ENCODE measurements at places on chromosomes 11 and 22.
A peak's percentile ranks its signal among the peaks of the same experiment; 100 is the strongest.

DNA sequence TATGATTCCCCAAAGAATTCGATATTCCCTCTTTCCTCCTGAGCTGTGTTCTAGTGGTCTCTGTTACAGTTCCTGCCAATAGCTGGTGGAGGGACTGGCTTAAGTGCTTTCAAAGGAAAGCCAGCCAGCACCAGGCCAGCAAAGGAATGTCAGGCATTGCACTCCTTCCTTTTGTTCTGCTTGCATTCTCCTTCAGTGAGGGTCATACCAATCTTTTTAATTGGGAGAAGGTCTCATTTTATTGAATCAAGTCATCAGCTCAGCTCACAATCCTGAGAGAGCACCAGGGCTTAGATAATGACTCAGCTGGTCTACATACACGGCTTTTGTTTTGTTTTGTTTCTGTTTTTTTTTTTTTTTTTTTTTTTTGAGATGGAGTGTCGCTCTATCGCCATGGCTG lies 222.9 kb downstream of the NAV2 start:
- DNase-seq: no peak

DNA sequence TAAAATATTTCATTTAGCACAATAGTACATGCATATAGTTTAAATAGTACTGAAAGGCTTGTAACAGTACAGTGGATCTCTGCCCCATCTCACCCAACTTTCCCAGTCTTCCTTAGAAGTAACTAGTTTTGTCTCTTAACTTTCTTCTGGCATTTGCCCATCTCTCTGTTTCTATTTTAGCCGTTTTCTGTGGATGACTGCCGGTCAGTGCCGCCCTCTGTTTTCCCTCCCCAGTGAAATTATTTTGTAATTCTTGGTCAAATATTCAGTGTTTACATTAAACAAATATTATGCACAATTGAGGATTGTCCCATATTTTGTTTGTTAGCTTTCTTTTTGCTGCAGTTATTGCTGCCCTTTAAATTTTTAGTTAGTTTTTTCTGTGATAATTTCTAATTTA lies 8.3 kb downstream of the PDHX start:
- DNase-seq: no peak

DNA sequence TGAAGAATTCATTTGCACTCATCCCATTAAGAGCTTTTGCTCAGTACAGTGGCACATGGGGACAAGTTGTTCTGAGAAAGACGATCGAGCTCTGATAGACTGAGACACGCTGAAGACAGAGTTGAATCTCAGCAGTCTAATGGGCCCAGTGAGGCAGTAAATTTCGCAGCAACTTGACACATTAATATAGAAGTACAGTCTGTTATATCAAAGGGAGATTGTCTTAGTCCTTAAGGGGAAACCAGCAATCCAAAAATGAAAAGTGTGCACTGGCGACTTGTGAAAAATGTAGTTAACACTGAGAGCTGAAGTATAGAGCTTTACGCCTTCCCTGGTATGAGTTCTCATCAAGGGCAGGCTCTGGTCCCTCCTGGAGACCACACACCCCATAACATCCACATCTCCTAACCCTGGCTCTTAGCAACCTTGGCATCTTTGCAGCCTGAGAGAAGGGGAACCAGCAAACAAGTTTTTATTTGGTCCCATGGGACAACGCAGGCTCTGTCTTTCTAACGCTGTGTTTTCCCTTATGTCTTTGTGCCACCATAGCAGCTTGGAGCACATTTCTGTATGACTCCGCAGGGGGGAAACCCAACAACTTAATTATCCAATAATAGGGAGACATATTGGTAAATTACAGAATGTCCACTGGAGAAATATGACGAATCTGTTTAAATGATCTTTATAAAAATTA lies 952.5 kb downstream of the OPCML start:
- DNase-seq: no peak

DNA sequence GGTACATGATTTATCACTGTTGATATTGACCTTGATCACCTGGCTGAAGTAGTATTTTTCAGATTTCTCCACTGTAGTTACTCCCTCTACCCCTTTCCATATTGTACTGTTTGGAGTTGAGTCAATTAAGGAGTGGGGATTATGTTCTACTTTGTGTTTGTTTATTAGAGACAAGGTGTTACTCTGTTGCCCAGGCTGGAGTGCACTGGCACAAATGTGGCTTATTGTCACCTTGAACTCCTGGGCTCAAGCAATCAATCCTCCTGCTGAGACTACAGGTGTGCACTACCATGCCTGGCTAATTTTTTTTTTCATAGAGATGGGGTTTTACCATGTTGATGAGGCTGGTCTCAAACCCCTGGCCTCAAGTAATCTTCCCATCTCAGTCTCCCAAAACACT lies 85.3 kb upstream of the CCDC90B start:
- DNase-seq: no peak

DNA sequence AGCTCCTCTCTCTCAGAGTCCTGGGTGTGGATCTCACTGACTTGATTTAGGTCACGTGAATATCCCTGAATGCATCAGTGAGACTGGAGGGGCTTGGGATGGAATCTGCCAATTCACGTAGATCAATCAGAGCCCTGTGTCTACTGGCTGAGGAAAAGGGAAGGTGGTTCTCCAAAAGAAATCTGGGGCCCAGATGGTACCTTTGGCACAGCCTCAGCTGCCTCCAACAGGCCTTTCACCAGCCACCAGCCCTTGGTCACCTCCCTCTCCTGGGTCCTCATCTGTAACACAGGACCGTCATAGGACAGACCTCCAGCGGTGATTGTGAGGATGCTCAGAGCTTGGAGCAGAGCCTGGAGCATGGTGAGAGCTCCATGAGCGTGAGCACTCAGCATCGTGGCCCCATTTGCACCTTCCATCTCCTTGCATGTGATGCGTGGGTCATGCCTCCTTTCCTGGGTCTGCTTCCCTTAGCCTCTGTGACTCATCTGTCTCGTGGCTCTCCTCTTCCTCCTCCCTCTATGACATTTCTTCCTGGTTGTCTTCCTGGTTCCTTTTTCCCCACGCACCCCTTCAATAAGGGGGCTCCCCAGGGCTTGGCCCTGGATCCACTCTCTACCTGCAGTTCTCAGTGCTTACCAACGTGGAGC lies 7.5 kb upstream of the MIEF1 start:
- no peak for DNase-seq

DNA sequence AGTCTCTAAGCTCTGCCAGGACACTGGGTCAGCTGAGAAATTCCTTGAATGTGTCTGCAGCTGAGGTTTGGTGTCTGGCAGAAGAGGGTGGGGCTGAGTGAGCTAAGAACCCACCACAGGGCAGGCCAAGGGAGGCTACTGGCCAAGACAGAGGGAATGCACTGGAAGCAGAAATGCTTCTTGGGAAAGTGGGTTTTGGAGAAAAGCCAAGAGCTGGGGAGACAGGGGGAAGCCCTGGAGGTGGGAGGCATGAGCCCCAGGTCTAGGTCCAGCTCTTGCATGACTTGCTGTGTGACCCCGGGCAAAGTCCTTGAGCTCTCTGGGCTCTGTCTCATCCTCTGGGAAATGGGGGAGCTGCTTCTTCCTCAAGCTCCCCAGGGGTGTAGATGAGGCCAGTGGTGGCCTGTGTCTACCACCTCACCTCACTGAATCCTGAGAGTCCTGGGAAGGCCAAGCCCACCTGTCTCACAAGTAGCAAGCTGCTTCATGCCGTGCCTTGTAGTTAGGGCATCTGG lies 2.3 kb downstream of the MMP11 start:
- DNase-seq: no peak

- peak; percentile 46 for DNase-seq
Observed at GRCh38 chr11:44978961-44979331, 28.3 kb upstream of the TP53I11 start.

DNA sequence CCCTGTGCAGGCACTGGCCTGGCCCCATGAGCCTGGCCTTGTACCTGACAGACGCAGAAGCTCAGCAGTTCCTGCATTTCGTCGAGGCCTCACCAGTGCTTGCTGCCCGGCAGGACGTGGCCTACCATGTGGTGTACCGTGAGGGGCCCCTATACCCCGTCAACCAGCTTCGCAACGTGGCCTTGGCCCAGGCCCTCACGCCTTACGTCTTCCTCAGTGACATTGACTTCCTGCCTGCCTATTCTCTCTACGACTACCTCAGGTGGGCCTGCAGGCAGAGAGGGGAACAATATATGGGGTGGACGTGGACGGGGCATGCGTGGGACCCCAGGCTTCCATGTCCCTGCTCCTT lies 4.9 kb downstream of the LARGE2 start:
- no peak for DNase-seq

- DNase-seq: no peak
Observed at GRCh38 chr11:89633135-89633705, 76.9 kb upstream of the TRIM77 start.

GRCh38 chr11:96132437-96132836 lies 208.5 kb upstream of the MTMR2 start:
- DNase-seq: no peak

DNA sequence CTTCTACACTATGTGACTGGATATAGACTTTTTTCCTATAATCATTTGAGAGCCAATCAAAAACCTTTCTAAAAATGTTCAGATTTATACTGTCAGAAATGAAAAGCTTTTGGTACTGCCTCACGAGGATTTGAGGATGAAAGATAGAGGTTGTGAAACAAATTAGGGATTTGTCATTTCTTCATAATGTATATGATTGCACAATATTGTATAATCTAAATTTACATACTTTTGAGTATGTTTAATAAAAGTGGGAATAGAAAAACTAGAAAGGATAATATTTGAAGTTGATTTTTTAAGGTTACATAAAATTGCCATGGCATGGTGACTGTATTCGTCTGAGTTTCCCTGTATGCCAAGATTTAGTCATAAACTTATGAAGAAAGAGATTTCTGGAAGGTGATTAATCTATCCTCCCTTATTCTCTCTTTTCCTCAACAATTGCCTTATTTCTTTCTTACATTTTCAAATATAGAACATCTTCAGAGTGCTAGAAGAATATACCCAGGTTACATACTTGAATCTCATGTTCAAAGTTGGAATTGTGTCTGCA lies 56.2 kb downstream of the CASP12 start:
- DNase-seq: no peak

Measured in NCI-H1436 treated with DMSO at 0.1 percent for 48 hours (cell line).